ENCODE measurements at places on chromosomes 6 and 20.
A peak's percentile ranks its signal among the peaks of the same experiment; 100 is the strongest.

DNA sequence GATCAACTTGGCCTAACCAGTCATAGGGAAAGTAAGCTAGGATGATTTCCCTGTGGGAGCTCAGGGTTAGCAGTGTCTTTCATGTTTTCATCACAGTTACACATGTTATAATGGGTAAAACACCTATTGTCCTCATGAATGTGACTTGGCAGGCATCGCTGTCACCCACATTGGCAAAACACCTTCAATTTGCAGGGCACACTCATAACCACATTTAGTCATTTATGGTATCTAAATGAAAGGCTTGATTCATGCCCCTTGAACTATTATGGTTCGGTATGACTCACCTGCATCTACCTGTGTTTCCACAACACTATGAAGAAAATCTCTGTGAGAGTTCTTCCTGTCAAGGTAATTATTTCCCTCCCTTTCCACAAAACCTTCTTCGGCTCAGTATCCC is 49.2 kb downstream of the FRK start:
- DNase-seq: no peak

DNA sequence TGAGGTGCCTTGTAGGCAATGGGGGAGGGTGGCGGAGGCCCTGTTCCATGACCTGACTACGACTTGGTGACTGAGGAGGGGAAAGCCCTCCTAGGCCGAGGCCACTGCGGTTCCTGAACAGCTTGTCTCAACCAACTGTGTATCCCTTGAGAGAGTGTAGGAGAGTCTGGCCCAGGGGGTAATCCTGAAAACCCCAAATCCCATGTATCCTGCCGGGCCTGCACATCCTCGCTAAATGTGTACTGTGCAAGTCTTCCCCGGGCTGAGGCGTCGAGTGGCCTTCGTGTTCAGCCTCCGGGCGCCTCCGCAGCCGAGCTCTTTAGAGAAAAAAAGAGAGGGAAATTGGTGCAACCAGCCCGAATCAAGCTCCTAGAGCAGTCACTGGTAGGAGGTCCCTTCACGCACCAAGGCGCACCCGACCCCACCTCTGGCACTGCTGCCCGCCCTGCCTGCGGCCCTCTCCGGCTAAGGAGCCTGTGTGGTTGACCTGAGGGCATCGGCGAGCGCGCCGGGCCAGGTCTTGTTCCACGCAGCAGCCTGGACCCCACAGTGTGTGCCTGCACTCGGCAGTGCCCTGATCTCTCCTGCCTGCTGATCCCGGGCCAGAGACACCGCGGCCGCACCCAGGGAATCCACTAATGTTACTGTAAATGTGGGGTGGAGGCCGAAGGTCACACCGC is 7.3 kb downstream of the SIM1 start:
- no peak for DNase-seq

GRCh38 chr6:69542494-69542893 is 254.3 kb downstream of the LMBRD1 start:
- DNase-seq: no peak

- DNase-seq: peak; percentile 11
Measured at GRCh38 chr6:9335431-9335830, 900.1 kb upstream of the SLC35B3 start.

DNA sequence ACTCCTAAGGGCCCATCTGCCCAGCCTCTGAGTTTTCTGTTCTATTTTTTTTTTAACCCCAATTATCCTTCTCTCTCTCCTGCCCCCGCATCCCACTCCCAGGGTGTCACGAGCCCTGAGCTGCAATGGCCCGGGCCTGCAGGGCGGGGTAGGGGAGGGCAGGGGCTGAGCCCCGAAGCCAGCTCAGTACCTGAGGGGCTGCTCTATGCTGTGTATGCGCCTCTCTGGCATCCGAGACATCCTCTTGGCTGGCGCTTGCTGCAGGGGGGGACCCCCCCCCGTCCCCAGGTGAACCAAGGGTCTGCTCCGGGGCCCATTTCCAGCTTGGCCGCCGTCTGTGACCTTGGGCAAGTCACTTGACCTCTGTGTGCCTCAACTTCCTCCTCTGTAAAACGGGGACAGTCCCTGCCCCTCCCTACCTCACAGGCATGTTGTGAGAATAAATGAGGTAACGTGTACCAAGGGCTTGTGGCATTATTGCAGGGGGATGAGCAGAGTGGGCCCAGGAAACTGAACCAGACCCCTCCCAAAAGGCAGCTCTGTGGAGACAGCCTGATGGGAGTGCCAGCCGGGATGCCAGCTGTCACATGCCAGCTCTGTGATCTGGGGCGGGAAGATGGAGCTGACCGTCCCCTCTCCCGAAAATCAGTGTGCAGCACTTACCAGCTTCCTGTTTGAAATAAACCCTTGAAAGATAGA is 13.0 kb upstream of the MYL9 start:
- DNase-seq: no peak

DNA sequence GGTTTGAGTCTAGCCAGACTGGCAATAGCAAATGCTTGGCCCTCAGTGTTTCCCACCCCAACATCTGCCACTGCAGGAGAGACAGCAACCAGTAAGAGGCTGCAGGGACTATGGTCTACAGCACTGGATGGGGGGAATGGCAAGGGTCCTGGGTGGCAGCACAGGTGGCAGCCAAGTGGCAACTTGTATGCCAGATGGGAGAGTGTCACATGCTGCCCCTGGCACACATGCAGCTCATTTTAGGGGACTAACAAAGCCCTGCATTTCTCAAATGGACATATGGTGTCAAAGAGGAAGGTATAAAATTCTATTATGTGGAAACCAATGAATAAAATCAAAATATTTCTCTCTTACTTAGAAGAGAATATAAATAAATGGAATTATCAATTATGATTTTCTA is 298.7 kb upstream of the MARCKS start:
- no peak for DNase-seq

Data from suppressor macrophage treated with lipopolysaccharide for 1 hour (primary cell).